BJ (cell line): ENCODE measurements at places on chromosomes 6 and 20.
A peak's percentile ranks its signal among the peaks of the same experiment; 100 is the strongest.

GRCh38 chr20:33693289-33693688 is 7.1 kb upstream of the E2F1 start:
- no peak for DNase-seq

DNA sequence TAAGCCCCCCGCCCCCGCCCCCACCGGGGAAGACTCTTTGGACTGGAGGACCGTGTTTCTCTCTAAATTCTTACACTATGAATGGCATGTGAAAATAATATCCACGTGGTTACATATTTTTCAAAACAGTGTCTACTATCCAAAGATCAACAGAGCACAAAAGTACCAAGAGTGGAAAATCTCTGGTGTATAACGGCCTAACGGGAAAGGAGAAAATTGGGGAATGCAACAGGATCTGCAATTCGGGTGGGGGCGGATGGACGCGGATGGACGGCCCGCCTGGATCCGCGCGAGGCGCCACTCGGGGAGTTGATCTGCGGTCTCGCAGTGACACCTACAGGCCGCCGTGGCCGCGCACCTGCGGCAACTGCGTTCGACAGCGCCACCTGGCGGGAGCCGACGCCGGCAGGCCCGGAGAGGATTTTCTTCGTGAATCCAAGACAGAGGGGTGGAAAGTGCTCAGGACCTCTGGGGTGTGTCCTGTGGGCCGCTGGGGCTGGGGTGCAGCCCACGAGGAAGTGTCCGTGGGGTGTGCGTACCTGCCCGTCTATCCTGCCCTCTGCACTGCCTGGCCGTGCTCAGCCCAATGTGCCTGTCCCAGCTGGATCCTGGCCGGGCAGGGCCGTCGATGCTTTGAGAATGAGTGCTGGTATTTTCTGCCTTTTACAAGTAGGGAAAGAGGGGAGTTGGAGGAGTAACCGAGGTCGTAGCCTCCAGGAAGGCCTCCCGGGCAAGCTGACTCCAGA is 18.6 kb downstream of the ANKRD60 start:
- no peak for DNase-seq

DNA sequence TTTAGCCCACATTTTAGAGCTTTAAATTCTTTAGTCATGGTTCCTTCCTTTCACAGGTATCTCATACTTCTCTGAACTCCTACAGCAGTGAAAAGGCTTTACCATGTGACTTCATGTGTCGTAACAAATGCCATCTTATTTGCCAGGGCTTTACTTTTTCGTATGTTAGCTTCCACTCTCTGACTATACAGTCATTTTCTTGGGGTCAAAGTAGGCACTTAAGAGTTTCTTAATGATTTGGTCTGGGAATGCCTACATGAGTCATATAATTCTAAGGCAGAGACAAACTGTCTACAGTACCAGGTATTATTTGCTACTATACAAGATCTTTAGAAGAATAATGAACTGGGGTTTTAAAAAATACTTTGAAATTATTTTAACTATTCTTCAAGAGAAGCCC is 15.0 kb downstream of the RAB23 start:
- DNase-seq = no peak

DNA sequence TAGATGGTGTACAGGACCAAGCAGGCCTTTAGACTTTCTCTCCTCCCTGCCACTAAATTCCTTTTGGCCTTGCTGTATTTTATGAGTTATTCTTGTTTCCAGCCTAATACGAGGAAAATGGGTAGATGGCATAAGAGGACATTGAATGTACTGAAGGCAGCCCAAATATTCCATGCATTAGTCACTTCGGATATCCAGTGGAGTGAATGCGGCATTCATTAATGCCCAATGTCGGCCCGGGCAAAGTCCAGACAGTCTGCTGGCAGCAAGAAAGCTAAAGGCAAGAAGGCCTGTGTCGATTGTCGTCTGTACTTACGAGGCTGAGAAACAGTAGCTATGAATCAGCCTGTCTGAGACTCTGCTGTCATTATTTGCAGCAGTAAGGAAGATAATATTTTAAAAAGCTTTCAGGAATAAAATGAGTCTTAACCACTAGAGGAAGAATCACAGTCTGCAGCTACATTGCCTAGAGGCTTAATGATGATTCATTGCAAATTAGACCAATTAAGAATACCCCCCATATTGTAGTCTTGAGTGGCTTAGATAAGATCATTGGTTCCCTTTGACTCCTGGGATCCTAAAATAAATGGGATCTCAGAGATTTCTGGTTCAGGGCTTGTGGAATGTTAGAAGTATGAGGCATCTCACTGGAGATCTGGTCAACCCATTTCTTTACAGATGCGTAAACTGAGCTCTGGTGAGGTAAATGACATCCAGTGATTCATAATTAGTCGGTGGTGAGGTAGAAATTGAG is 534.1 kb upstream of the JAG1 start:
- peak; percentile 62 for DNase-seq

GRCh38 chr6:75414445-75415021 is 79.1 kb downstream of the FILIP1 start:
- DNase-seq = no peak

DNA sequence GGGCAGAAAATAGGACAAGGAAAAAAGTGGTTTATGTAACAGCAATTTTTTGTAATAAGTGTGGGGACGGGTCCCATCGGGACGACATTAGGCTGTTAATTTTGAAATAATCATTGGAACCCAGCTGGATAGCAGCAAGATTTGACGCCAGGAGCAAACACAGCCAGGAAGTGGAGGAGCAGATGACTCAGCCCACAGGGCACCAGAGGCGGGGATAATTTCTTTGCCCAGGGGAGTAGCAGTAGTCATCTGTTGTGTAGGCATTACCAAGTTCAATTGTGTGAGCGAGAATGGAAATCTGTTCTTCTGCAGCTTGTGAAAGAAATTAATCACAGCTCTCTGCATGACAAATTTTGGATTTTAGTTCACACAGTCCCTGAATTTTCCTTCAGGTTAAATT is 22.6 kb upstream of the RIN2 start:
- DNase-seq = no peak

- no peak for DNase-seq
These were observed 88.6 kb downstream of the OPRM1 start for GRCh38 chr6:154127657-154128056.

GRCh38 chr20:6959900-6960312 is 192.4 kb downstream of the BMP2 start:
- no peak for DNase-seq

DNA sequence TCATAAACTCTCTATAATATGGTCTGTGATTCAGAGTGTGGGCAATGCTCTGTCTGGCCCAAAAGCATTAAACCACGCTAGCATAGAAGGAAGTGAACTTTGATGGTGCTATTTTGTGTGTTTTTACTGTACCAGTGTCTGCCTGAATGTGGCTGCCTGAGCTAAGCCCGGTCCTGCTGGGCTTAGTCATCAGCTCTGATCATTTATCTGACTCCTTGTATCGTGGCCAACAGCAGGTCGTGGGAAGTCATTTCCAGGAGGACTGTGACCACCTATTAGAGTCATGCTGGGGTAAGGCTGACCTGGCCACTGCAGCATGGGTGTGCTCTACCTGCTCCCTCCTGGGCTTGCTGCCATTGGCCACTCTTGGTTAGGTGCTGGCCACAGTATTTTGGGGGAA is 239.1 kb upstream of the CEP162 start:
- peak; percentile 7 for DNase-seq

- no peak for DNase-seq
These were observed 201.9 kb downstream of the QKI start for GRCh38 chr6:163616452-163616851.

DNA sequence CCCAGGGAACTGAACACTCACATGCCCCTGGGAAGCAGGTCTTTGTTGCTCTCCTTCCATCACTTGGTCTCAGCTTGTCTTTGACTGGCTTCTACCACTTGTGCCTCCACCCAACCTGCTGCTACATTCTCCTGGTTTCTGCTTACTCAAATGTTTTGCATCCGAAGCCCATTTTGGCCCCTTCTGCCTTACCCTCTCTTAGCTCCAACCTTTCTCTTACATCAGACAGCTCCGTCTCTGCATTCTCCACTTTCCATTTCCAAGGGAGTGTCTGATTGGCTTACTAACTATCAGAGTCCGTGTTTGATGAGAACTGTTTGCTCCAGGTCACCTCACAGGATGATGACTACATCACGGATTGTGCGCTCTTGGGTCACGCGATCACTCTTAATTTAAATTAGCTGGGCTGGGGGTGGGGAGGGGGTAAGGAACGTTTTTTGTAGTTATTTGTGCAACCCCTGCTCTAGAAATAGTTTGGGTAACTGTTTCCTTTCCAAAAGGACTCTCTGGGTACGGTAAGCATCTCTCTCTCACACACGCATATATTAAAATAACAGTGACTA is 844 bp upstream of the ABRACL start:
- DNase-seq = no peak

DNA sequence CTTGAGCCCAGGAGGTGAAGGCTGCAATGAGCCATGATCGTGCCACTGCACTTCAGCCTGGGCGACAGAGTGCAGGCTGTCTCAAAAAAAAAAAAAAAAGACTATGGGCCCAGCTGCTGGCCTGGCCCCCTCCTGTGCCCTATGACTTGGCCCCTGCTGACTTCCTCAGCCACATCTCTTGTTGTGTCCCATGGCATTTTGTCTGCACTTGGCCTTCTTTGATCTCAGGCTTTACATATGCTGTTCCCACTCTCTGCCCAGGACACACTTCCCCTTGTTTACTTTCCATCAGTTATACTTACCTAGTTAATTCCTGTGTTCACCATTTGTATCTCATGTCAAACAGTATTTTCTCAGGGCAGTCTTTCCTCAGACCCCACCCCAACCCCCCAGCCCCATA is 44.5 kb downstream of the RPRD1B start:
- DNase-seq = no peak

- DNase-seq = no peak
These were observed 178.3 kb upstream of the FOXA2 start for GRCh38 chr20:22762576-22763256.

- no peak for DNase-seq
These were observed 3.1 kb downstream of the HLA-C start for GRCh38 chr6:31268836-31269235.

GRCh38 chr6:46648869-46649492 is 3.6 kb downstream of the CYP39A1 start:
- DNase-seq = no peak

DNA sequence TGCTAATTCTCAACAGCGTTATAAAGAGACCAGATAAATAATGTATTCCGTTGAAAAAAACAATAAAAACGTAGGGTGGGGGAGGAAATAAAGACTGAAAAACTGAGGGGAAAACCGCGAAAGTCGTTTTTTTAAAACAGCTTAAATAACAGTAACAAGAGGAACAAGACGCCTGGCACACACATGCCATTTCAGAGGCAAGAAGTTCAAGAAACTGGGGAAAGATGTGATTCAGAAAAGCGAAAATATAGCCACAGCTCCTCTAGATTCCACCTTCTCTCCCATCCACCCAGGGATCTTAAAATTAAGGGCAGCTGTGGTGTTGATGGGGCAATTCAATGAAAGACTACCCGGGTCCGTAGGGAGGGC is 1.3 kb downstream of the EPB41L2 start:
- no peak for DNase-seq

- no peak for DNase-seq
These were observed 53.5 kb downstream of the OR2B6 start for GRCh38 chr6:28010526-28010925.

DNA sequence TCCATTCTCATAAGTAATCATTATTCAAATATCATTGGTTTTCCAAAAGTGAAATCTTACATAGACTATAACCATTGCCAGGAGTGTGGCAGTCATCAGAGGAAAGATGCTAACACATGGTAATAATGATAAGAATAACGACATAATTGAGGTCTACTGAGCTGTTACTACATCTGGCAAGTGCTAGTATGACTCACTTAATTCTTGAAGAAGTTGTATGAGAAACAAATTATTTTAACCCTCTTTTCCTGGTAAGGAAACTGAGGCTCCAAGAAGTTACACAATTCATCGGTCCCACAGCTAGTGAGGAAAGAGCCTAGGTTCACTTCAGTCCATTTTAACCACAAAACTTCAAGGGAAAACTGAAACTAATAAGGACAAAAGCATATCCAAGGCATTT is 335.6 kb upstream of the BTBD3 start:
- no peak for DNase-seq

DNA sequence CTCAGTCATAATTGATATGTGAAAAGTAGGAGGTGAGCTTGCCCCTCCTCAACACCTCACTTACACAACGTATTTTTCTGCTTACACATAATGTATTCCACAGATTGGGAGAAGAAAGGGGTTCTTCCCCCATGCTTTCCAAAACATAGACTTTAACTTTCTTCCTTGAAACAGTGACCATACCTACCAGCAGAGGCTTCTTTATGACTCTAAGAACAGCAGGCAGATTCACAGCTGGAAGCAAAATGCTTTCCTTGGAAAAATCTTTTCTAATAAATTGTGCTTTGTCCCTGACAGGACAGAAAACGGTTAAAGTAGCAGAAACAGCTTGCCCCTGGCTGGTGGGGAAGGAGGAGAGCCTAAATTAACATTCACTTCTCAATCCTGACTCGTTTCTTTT is 629.1 kb upstream of the IMPG1 start:
- no peak for DNase-seq

- no peak for DNase-seq
These were observed 63.9 kb upstream of the MRPS10 start for GRCh38 chr6:42281570-42281969.

DNA sequence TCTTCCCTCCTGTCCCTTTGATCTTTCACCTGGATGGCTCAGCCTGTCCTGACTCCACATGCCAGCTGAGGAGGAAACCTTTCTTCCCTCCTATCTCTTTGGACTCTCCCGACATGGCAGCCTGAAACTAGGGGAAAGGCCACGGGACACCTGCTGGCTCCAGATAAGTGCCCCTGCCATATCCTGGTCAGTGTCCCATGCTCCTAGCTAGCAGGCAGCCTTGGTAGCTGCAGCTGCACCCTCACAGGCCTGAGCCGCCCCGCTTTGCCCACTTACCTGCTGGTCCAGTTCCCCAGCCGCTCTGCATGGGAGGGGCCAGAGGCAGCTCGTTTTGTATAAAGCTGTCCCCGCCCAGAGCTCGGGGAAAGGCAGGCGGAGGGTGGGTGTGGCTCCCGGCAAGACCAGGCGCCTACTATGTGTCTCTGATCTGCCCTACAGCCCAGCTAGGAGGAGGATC is 7.4 kb upstream of the SLC52A3 start:
- DNase-seq = no peak

GRCh38 chr6:102902471-102902870 is 1509.0 kb downstream of the GRIK2 start:
- DNase-seq = no peak

DNA sequence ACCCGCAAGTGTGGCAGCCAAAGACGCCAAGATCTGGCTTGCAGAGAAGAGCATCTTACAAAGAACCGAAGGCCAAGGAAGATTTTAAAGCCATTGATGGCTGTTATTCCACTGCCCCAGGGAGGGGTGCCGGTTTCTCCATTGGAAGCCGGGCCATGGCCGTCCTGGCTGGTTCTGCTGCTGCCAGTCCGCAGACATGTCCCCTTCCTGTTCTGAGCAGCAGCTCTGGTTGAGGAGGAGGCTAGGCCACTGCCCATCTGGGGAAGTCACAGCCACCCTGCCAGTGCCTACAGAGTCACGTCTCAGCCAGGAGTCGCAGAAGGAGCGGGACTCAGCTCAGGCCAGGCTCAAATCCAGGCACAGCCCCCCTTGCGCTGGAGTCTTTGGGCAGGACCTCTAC is 42.6 kb upstream of the MRGBP start:
- no peak for DNase-seq

GRCh38 chr6:33490621-33491020 is 36.2 kb downstream of the ZBTB9 start:
- no peak for DNase-seq
